ENCODE measurements at places on chromosomes 2 and 18.

- no peak for DNase-seq
Measured at GRCh38 chr18:72458271-72458670, 85.9 kb downstream of the CBLN2 start.

DNA sequence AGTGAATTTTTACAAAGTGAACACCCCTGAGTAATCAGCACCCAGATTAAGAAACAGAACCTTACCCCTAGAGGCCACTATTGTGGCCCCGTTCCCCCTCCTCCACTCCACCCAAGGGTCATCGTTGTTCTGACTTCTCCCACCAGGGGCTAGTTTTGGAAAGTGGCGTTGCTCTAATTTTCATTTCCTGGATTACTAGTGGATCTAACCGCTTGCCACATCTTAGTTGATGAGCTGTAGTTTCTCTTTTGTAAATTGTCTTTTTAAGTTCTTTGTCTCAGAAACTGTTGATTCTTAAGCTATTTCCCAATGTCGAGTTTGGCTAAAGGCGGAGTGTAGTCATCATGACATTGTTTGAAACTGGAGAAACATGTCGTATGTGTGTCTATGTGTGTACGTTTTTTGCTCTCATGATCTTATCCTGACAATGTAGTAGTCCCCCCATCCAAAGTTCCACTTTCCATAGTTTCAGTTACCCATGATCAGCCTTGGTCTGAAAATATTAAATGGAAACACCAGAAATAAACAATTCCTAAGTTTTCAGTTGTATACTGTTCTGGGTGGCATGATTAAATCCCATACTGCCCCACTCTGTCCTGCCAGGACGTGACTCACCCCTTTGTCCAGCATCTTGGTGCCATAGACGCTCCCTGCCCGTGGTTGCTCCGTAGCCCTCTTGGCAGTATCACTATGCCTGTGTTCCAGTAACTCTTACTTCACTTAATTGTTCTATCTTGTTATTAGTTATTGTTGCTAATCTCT is 71.0 kb upstream of the SP3 start:
- DNase-seq = no peak

DNA sequence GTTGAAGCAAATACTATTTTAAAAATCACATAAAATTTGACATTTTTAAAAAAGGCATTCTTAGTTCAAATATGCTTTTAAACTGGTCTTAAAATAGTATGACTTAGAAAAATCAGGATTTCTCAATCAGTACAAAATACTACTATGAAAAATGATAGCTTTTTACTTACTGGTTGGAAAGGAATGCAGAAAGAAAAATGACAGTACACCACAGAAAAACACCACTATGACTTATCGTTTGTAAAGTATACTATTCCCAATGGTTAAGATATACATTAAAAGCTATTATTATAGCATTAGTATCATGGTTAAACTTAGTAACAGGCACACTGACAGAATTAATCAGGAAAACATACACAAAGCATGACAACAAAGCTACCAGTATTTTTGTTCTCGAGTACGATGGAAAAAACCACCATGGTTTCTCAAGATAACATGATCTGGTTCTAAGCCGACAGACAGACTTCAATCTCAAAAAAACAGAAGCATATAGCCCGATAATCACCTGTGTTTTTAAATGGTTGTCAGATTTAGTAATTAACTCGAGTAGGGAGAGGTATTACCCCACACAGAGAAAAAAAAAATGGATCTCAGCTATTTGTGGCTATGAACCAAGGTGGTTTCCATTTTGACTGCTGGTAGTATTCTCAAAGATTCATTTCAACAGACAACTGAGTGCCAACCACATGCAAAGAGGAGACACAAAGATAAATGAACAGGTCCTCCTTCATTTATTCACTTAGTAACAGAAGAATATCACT is 39.1 kb downstream of the CUL3 start:
- DNase-seq = no peak

DNA sequence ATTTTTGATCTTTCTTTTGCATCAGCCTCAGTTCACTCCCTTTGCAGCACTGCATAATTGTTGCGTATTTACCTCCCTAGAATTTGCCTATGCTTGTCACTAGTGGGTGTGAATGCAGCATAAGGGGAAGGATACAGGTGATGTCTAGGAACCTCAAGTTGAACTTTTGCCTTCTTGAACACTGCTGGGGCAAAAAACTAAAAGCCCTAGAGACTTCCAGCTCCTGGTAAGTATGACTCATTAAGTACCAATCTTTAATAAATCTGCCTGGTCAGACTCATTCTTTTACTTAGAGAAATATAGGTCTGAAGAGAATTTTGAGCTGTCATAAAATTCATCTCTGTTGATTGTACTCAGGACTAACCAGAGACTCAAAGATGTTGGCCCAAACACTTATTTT is 547.3 kb upstream of the FANCL start:
- DNase-seq = no peak

DNA sequence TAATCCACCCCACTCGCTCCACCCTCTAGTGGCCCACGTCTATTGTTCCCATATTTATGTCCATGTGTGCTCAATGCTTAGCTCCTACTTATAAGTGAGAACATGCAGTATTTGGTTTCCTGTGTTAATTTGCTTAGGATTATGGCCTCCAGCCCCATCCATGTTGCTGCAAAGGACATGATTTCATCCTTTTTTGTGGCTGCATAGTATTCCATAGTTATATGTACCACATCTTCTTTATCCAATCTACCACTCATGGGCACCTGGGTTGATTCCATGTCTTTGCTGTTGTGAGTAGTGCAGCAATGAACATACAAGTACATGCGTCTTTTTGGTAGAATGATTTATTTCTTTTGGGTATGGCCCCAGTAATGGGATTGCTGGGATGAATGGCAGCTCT is 319.9 kb downstream of the DYSF start:
- no peak for DNase-seq

DNA sequence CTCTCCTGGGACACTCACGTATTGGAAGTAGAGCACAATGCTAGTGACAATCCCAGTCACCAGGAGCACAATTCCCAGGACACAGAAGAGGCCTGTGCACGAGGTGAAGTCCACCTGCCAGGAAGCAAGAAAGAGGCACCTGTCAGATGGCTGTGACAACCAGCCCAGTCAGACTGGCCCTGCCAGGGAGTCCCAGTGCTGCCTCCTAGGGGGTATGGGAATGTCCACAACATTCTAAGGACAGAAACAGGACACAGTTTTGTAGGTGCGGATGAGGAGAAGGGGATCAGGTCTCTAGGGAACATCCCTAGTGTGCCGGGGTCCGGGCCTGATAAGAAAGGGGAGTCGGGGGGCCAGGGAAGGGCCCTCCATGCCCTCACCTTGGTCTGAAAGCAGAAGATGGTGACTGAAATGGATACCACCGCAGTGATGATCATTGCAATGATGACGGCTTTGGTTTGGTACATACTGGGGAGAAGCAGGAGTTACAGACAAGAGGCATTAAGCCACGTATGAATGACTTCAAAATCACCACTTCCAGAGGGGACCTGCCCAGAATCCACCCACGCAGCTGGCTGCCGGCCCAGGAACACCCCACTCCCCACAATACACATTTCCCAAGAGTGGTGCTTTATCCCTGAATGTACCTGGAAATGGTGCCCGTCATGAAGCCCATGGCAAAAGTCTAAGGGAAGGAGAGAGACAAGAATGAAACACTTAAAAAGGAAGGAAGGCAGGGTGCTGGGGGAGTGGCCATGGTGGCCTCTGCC is 6.9 kb downstream of the PNKD start:
- no peak for DNase-seq

DNA sequence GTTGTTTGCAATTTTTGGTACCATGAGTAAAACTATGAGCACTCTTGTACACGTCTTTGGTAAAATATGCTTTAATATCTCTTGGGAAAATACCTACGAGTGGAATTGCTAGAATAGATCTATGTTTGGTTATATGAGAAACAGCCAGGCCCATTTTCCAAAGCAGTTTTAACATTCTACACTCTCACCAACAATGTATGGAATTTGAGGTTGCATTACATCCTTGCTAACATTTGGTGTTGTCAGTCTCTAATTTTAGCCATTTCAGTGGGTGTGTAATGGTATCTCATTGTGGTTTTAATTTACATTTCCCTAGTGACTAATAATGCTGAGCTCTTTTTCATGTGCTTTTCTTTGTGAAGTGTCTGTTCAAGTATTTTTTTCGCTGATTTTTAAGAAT is 118.9 kb upstream of the TCF4 start:
- peak; percentile 32 for DNase-seq

DNA sequence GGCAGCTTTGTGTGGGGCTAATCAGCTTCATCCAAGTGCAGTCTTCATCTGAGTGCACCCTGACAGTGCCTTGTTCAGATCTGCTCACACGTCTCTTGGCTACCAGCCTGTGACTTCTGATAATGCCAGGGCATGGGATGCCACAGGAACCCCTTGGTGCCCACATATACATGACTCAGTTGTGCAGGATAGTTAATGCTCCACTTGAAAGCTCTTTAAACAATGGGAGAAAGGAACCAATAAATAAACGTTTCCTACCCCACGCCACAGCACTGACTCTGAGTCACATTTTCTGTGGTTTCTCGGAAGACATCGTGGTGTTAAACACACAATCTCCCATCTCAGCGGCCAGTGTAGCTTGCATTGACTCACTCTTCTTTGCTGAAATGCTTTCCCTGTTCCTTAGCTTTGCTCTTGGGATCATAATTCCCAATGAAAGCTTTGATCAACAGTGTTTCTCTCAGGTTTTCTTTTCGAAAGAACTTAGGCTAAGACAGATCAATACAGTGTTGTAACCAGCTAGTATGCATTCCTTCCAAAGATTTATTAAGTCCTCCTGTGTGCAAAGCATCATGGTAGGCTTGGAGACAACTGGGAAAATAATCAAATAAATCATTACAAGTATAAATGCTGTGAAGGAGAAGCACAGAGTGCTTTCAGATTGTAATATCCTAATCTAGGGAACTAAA is 142.0 kb downstream of the COPS8 start:
- DNase-seq = no peak

- DNase-seq = no peak
Measured at GRCh38 chr2:112644155-112644932, 1.4 kb upstream of the SLC20A1 start.

GRCh38 chr2:232611559-232612218 is 21.7 kb upstream of the EFHD1 start:
- DNase-seq = peak; percentile 79

GRCh38 chr18:63788447-63789096 is 13.4 kb downstream of the SERPINB7 start:
- peak; percentile 84 for DNase-seq

GRCh38 chr2:144015655-144016245 is 504.2 kb downstream of the ZEB2 start:
- DNase-seq = no peak

- DNase-seq = no peak
Measured at GRCh38 chr18:59303006-59303405, 15.4 kb downstream of the CPLX4 start.

GRCh38 chr2:239337877-239338484 is 62.8 kb downstream of the HDAC4 start:
- DNase-seq = no peak

DNA sequence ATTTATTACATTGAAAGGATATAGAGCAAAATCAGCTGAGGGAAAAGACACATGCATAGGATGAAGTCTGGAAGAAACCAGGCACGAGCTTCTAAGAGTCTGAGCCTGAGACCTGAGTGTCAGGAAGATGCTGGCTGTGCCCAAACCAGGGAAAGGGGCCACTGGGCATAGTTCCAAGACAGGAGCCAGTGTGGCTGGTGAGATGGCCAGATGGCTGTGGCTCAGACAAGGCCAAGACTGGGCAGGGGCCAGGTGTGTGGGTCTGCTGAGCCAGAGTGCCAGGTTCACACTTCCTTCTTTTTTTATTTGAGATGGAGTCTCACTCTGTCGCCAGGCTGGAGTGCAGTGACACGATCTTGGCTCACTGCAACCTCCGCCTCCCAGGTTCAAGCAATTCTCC is 95.5 kb upstream of the ATG16L1 start:
- no peak for DNase-seq

- no peak for DNase-seq
Measured at GRCh38 chr2:240134956-240135520, 1.1 kb downstream of the COPS9 start.

DNA sequence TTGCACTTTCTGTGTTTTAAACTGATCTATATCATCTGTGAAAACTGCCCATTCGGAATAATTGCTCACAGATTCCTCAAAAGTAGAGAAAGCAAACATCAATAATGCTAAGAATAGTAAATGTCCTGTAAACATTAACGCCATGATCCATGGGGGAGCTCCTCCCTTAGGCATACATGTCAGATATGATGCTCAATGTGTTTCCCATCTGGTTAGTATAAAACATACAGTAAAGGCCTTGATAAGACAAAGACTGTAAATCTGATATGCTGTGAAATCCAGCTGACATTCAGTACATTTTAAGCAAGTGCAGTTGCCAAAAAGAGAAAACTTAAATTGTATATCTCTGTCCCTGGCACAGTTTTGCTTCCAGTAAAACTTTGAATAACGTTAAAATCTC is 2.1 kb downstream of the DSEL start:
- no peak for DNase-seq

DNA sequence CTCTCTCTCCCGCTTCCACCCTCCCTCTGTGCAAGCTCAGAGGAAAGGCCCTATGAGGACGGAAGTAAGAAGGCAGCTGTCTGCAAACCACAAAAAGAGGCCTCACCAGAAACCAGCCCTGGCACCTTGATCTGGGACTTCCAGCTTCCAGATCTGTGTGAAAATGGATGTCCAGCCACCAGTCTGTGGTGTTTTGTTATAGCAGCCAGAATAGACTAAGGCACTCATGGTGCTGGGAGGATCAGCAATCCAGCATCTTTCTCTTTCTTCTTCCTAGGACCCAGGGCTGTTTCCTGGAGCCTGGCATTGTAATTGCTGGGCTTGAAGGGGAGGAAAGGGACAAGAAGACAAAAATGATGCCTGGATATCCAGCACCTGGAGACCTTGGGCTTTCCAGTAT is 122.5 kb downstream of the SOCS6 start:
- no peak for DNase-seq

DNA sequence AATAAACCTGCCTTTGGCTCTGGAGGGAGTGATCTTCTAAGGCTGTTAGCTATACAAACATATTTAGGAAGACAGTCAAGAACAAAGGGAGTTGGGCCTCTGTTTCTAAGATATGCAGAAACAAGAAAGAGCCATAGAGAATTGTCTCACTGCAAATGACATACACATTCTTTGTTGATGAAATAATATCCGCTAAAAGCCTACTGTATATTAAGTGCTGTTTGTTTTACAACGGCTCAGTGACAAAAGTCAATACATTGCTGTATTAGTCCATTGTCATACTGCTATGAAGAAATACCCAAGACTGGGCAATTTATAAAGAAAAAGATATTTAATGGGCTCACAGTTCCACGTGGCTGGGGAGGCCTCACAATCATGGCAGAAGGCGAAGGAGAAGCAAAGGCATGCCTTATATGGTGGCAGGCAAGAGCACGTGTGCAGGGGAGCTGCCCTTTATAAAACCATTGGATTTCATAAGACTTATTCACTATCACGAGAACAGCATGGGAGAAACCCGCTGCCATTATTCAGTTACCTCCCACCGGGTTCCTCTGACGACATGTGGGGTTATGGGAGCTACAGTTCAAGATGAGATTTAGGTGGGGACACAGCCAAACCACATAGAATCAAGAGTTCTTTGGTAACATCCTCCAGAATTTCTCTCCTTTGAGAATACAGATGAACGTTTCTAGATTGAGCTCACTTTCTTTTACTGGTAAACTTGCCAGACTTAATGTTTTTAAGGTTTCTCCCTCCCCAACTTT is 157.8 kb downstream of the PIK3C3 start:
- no peak for DNase-seq

GRCh38 chr2:235064976-235065375 is 113.2 kb downstream of the SH3BP4 start:
- DNase-seq = no peak

- no peak for DNase-seq
Measured at GRCh38 chr2:5370158-5370557, 322.0 kb upstream of the SOX11 start.

GRCh38 chr2:238158509-238159070 is at the start of gene ERFE:
TSS of gene ERFE (plus strand) at chr2:238158970. CDS start at chr2:238159008, 38 bp downstream.
- peak; percentile 77 for DNase-seq
